ENCODE measurements at places on chromosomes 7 and 10.
A peak's percentile ranks its signal among the peaks of the same experiment; 100 is the strongest.

- DNase-seq: no peak
These were observed 49.5 kb upstream of the CFAP46 start for GRCh38 chr10:132991706-132992432.

DNA sequence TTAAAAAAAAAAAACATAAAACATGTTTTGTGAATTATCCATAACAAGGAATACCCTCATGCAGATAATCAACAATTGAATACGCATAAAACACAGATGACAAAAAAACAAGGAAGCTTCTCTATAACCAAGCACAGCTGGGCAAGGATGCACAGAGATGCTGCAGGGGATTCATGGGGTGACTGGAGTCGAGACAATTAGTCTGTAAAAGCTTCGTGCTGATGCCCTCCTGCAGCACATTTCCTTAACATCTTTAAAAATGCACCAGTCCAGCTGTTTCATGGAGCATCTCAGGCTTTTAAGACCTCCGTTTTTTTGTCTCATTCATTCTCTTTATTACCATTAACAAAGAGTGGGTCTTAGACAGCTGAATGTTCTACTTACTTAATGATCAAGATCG lies 794.0 kb upstream of the C7orf33 start:
- no peak for DNase-seq

DNA sequence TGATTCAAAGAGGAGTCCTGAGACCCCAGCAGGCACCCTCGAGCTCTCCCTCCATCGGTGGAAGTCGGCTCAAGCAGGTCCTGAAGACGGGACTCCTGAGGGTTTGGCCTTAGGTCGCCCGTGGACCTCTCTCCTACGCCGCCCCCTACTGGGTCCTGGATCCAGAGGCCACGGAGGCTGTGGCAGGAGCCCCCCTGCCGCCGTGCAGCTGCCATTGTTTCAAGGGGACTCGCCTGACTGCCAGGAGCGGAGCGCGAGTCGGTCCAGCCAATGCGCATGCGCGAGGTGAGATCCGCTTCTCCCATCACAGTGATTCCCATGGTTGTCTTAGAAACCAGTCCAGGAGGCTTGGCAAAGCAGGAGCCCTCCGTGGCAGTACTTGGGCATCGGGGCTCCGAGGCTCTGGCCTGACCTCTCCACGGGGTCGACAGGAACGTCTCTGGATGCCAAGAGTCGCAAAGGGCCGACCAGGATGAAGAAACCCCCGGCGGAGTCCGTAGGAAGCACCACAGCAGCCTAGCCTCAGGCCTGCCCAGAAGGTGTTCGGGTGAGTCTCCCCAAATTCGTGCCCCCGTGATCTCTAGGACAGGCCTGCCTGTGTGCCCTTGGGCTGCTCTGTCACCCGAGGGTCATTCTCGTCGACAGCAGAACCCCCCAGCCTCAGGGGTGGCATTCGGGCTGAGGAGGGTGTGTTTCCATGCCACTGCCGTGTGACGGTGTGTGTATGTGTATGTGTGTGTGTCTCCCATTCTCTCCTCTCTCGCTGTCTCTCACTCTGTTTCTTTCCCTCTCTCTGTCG lies 322.3 kb downstream of the ZNF716 start:
- DNase-seq: no peak

DNA sequence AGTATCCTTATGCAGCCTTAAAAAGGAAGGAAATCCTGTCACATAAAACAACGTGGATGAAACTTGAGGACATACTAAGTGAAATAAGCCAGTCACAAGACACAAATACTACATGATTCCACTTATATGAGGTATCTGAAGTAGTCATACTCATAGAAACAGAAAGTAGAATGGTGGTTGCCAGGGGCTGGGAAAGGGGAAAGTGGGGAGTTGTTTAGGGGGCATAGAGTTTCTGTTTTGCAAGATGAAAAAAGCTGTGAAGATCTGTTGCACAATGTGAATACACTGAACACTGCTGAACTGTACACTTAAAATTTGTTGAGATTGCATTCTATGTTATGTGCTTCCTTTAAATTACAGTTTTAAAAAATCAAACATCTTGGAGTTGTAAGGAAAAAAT lies 2.9 kb downstream of the NUP205 start:
- no peak for DNase-seq

- no peak for DNase-seq
These were observed 61.8 kb downstream of the ANKRD61 start for GRCh38 chr7:6092953-6093354.

DNA sequence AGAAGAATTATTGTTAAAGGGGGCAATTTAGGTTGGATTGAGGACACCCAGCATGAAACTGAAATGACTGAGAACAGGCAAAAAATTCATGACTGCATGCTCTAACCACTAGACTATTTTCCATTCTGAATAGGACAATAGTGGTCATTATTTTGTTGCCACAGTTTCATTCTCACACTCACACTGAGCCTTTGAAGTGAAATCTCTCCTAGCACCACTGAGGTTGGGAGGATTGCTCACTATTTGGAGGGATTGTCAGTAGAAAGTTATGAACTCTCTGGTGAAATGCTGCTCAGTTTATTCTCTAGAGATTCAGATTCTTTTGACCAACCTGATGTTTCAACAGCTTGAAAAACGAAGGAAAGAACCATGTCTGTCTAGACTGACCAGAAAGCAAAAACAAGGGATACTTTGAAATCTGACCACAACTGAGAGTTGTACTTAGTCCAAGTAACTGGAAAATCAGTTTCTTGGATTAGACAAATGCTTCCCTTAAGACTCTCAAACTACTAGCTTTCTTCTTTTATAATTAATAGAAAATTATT lies 191.2 kb downstream of the DYNC1I1 start:
- no peak for DNase-seq

GRCh38 chr10:122471531-122472177 lies 10.3 kb downstream of the HTRA1 start:
- no peak for DNase-seq

DNA sequence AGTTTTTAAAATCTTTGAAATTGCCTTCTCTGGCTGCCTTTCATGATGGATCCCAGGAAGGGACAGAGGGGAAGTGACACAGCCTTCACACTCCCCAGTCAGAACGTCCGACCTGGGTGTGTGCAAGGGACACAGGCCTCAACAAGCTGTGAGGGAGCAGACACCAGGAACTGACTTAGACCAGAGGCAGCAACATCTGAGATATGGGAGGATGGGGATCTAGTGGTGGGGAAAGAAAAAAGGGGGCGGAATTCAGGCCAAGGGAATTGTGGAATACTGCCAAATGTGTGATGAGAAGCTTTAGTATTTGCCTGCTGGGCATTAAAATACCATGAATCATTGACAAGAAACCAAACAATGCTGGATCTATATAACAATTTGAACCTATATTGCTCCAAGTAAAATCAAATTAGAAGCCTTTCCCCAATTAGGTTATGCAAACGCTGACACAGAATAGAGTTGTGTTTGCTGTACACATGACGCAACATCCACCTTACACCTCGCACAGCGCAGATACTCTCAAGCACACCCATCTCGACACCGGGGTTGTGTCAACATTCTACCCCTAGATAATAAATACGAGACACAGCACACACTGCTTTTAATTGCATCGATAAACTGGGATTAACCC lies 17.2 kb upstream of the MNX1 start:
- DNase-seq: no peak

- DNase-seq: no peak
These were observed 320.8 kb upstream of the NRP1 start for GRCh38 chr10:33655165-33655815.

DNA sequence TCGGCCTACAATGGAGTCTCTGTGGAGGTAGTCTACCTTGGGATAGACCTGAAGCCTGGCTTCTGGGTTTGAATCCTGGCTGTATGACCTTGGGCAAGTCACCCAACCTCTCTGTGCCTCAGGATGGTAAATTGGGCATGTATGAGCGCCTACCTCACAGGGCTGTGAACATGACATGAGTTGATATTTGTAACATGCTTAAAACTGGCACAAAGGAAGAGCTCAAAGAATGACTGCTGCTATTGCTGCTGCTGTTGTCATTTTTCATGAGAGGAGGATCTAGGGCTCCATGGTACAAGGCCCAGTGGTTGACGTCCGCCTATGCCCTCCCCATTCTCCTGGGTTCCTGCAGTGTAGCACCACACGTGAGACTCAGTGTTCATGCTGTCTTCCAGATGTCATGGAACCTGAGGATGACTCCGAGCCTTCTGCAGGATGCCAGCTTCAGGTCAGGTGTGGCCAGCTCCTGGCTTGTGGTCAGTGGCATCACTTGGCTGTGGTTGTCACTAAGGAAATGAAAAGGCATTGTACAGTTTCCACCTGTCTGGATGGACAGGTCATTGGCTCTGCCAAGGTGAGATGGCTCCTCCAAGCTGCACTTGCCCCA lies 95.0 kb downstream of the WDFY4 start:
- DNase-seq: no peak

DNA sequence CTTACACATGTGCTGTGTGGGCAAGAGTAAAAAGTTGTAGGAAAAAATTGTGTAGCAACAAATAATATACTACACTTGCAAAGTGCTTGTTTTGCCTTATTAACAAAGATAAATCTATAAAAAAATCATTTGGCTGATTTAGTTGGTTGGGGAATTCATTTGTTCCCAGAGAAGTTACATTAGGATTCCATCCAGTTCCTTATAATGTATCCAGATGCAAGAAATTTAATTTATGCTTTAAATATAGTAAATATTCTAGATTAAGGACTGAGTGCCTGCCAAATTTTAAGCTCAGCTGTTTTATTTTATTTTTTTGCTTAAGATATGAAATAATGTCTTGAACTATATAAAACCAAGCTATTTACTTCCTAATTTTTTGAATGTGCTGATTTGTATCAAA lies 1169.9 kb downstream of the NXPH1 start:
- DNase-seq: no peak

GRCh38 chr7:82675396-82675795 lies 231.8 kb upstream of the CACNA2D1 start:
- no peak for DNase-seq

DNA sequence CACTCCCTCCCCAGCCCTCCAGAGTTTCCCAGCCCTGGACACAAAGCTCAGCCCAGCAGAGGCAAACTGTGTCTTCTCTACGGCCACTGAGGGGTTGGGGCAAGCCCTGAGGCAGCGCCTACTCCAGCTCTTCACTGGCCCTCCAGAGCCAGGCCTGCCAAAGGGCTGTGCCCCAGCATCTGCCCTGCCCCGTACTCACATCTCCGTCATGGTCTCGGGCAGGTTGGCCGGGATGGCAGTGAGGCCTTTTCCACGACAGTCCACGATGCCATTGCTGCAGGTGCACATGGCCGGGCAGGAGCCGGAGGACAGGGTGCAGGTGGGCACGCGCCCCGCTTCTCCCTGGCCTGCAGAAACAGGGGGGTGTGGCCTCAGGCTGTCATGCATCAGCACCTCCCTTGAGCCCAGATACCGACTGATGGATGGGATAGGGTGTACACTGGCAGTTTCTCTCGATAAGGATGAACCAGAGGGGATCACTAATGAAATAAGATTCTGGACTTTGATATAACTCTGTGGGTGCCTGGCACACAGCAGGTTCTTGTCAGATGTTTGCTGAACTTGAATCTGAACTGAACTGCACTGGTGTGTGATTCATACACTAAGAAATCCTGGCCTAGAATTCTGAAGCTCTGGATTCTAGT lies 125.2 kb downstream of the SLIT1 start:
- DNase-seq: no peak

GRCh38 chr7:21966271-21966670 lies 20.6 kb upstream of the CDCA7L start:
- DNase-seq: no peak

GRCh38 chr10:24806262-24806661 lies 82.6 kb upstream of the ARHGAP21 start:
- no peak for DNase-seq

GRCh38 chr7:95441042-95441823 lies 6.4 kb upstream of the PON2 start:
- DNase-seq: no peak

DNA sequence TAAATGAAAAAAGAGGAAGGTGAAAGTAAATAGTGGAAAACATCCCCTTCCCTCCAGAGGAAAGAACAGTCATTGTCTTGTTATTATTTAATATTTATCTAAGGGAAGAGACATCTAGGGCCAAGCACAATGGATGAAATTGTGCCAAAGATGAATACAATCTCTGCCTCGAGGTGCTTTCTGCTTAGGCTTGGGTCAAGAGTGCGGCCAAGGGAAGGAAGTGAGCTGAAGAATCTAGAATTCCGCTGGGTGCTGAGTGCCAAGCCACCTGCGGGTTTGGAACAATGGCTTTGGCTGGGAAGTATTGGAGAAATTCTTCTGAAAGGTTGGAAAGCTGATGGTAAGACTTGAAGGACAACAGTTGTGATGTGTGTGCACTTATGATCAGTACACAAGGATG lies 531.3 kb upstream of the FZD8 start:
- DNase-seq: no peak

GRCh38 chr10:25600651-25601050 lies 333.4 kb upstream of the MYO3A start:
- DNase-seq: no peak

DNA sequence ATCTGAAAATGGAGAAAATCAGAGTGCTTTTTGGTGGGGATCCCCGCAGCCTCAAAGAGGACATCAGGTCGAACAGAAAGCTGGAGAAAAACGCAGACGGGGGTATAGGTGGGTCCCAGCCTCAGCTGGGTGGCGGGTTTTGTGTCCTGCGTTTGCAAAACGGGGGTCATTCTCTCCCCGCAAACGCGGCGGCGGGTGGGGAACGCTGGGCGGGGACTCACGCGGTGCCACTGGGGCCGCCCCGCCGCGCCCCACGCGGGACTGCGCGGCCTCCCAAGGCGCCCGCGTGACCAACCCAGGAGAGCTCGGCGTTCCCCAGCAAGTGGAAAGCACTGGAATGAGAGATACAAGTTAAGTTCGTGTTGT lies 806 bp upstream of the VIPR2 start:
- no peak for DNase-seq

- DNase-seq: no peak
These were observed 96.2 kb downstream of the CDK6 start for GRCh38 chr7:92740134-92740533.

DNA sequence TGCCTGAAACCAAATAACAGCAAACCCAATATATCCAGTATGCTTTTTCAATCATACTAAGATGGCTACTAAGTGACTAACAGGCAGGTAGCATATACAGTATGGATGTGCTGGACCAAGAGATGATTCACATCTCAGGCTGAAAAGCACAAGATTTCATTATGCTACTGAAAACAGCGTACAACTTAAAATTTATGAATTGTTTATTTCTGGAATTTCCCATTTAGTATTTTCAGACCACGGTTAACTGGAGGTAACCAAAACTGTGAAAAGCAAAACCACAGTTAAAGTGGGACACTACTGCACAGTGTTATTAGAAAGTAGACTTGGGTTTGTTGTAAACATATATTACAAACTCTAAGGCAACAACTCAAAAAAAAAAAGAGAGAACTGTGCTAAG lies 91.5 kb downstream of the KMT2C start:
- peak; percentile 63 for DNase-seq

Measured in CD8-positive, alpha-beta T cell (primary cell).